Fibroblast of villous mesenchyme (primary cell): ENCODE measurements at places on chromosomes 1 and 21. TPM values are rescaled to one million over a fixed set of nuclear protein-coding genes. Genes with fewer than 3 reads are reported as not detected.

Gene PIGP
- 4.5 and 11.2 TPM in 2 replicates for total RNA-seq

Gene KCNA3
- total RNA-seq, result under 0.01 and 0.64 TPM in 2 replicates

Gene COL6A2
- total RNA-seq, result 487 and 812 TPM in 2 replicates

Gene TMEM53
- 6.4 and 7.3 TPM in 2 replicates for total RNA-seq

Gene ADAMTS5
- total RNA-seq, result 12.6 and 28.5 TPM in 2 replicates

Gene CYP4X1
- total RNA-seq, result not detected in 2 replicates

Gene MASP2
- total RNA-seq, result not detected in 2 replicates

Gene IQCC
- total RNA-seq, result 0.86 and 2.3 TPM in 2 replicates

Gene RGS18
- total RNA-seq, result not detected in 2 replicates

Gene LRRC38
- not detected in 2 replicates for total RNA-seq

Gene TYW3
- total RNA-seq, result 12.6 and 20.7 TPM in 2 replicates

DNA sequence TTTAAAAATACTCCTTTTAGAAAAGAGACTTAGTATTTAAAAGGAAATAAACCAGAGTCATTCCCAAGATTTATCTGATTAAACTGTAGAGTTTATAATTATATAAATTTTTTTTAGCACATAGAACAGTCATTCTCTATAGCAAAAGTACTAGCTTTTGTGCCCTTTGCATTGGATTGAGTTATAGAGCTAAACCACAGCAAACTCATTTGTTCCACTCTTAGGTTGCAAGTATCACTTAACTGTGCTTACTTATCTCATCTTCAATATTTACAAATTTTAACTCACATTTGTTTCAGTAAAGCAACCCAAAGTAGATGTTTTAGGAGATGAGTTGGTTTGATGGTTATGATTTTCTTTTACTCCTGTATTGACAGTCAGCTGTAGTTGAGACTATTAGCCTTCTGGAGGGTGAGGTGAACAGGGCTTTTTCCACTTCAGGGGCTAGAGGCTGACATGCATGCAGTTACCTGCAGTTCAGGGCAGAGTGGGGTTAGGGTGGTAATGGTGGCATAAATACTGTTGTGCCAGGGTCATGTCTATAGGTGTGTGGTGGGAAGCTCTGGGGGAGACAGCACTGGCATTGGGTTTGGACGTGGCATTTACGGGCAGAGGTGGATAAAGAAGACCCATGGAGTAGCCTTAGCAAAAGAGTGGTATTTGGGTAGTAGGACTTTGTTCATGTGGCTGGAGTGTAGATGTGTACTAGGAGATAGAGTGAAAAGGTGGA lies 42.1 kb downstream of the DYRK1A start:
- DNase-seq, result no peak

DNA sequence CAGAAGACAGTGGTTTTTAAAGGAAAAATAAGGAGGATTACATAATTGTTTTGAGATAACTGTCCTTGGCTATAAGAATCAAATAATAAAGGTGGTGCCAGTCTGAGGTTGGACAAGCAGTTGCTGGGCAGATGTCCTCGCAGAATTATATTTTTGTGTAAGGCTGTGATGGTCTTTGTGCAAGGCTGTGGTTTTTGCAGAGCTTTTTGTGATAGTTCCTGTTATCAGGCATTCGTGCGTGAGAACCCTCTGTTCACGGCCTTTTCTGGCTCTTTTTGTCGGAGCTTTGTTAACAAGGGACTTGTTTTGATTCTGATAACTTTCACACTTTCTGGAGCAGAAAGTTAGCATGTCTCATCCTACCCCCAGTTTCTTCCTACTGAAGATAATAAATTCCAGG lies 33.4 kb downstream of the SH3BP5L start:
- no peak for DNase-seq

- peak; percentile 60 for DNase-seq
Measured at GRCh38 chr21:32861866-32862265, 90.3 kb upstream of the PAXBP1 start.

- DNase-seq, result peak; percentile 89
Measured at GRCh38 chr1:14742181-14742980, 143.9 kb downstream of the KAZN start.

GRCh38 chr1:77424236-77424635 lies 142.4 kb downstream of the AK5 start:
- DNase-seq, result no peak

- no peak for DNase-seq
Measured at GRCh38 chr1:223077247-223077833, 65.7 kb downstream of the TLR5 start.

DNA sequence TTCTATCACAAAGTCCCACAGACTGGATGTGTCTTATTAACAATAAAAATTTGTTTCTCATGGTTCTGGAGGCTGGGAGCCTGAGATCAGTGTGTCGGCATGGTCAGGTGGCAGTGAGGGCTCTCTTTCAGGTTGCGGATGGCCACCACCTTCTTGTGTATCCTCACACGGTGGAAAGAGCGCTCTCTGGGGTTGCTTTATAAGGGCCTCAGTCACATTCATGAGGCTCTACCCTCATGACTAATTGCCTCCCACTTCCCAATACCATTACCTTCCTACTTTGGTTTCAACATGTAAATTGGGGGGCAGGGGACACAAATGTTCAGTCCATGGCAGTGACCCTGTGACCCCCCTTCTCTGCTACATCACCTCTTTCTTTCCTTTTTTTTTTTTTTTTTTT lies 20.7 kb upstream of the MX1 start:
- DNase-seq, result no peak

DNA sequence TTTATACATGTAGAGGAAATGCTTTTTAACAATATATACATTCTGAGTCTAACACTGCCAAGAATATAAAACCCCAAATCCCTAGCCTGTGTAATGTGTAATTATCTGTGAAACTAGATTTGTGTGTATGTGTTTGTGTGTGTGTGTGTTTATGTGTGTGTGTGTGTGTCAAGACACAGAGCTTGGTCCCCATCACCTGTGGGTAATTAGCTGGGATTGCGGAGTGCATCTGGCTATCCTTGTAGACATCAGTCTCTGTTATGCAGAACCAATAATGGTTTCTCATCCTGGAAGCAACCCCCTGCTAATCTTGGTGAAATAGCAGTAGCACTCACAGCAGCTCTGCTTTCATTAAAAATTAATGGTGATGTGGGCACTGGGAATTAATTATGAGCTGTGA lies 26.3 kb upstream of the ST6GALNAC3 start:
- DNase-seq, result no peak

- DNase-seq, result no peak
Measured at GRCh38 chr1:8992936-8993687, 33.1 kb downstream of the SLC2A7 start.

- no peak for DNase-seq
Measured at GRCh38 chr1:167229719-167230385, 9.2 kb downstream of the POU2F1 start.

GRCh38 chr21:17976691-17977090 lies 157.5 kb upstream of the C21orf91 start:
- no peak for DNase-seq

GRCh38 chr21:18477043-18477442 lies 73.5 kb upstream of the TMPRSS15 start:
- no peak for DNase-seq

GRCh38 chr21:32674038-32674437 lies 53.8 kb downstream of the SYNJ1 start:
- DNase-seq, result no peak

- DNase-seq, result no peak
Measured at GRCh38 chr1:3310718-3311400, 143.6 kb upstream of the ARHGEF16 start.

DNA sequence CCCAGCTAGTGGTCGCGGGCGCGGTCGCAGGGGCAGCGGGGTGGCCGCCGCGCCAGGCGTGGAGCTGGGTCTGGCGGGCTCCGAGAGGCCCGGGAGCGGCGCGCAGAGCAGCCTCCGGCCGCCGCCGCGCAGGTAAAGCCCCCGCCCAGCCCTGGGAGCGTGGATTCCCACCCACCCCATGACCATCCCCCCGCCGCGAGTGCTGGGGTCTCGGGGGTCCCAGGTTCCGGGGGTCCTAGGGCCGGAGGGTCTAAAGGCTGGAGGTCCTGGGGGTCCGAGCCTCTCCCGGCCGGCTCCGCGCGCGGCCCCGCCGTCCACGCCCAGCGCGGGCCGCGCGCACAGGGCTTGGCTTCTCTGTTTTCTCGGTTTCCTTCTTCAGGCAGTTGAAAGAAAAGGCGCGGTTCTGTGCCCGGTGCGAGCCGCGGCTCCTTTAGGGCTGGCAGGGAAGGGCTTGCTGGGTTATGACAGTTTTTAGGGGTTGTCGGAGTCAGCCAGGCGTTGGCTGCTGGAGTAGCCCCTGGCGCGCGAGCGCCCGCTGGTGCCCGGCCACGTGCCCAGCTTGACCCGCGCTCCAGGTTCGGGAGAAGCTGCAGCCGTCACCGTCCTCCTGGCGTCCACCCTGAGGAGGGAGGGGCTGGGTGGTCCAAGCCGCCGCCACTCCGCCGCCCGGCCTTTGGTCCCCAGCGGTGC lies 359 bp downstream of the LRRC3 start:
- peak; percentile 16 for DNase-seq

DNA sequence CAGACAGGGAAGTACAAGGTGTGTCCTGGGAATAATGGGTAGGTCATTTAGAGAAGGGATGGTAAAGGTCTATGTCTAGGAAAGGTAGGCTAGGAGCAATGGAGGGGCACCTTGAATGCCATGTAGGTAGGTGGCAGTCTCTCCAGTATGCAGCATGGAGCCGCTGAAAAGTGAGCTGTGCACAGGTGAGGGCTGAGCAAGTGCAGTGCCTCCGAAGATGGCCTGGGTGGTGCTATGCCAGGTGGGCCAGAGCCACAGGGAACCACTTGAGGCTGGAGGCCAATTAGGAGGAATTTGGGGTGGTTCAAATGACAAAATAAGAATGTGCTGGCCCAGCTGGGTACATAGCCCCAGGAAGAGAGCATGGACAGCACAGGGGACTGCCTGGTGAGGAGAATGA lies 25.0 kb downstream of the RNU5D-1 start:
- DNase-seq, result no peak

DNA sequence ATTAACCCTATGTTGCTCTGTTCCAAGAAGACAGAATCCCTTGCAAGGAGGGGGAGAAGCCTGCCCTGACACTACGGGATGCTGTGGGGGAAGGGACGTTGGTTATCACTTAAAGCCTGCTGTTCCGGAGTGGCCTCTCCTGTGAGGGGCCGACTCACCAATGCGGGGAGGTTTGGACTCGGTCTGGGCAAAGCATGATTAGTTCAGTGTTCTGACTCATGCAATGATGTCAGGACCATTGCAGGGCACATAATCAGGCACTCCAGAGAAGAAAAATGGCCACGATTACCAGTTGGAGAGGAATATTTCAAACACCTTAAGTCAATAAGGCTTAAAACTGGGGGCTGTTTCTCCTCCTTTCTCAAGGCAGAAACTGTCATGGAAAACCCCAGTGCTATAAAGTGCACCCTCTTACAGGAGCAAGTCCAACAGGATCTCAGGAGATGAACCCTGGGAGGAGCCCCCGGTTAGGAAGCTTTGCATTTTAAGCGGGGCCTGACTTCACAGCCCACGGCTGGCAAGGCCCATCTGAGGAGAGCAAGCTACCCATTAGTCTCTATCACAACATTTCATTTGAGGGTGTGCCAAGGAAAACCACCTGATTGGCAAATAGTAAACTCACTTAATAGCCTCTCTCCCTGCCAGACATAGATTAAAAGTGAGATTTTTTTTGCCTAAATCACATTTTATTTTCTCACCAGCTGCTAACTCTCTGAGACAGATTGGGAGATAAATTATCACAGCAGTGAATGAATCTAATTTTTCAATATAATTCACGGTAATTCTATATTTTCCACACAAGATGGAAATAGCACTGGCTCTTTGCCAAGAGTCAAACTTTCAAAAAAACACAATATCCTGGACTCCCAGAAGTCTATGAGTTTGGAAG lies 202.5 kb downstream of the C1orf94 start:
- no peak for DNase-seq

GRCh38 chr1:8987881-8988617 lies 38.2 kb downstream of the SLC2A7 start:
- DNase-seq, result peak; percentile 48

- DNase-seq, result no peak
Measured at GRCh38 chr1:208040821-208041297, 129.9 kb upstream of the CD34 start.

GRCh38 chr1:36653850-36654249 lies 171.1 kb upstream of the CSF3R start:
- no peak for DNase-seq

DNA sequence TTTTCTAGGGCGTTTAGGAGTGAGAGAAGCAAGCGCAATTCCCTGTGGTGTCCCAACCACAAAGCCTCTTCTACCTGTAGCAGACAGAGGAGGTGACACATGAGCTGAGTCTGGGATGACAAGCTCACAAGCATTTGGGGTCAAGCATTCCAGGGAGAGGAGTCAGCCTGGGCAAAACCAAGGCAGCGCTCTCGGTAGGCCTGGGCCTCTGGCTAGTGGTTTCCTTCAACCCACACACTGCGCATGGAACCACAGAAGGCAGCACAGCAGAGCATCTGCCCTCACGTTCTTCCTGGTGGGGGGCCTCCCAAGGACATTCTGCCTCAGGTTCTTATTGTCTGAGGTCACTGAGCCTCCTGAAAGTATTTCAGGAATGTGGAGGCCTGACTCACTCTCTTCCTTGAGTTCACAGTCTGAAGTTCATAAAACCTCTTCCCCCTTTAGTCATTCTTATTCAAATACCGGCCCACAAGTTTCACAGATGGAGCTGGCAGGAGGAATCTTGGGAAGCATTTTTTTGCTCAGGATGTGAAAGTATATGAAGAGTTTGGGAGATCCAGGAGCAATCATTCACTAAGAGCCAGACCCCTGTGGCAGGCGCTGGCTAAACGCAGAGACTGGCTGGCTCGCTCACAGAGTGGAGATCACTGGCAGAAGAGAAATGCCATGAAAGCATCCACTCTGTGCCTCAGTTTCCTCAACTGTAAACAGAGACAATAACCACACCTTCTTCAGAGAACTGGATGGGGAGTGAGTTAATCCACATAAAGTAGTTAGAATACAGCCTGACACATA lies 26.8 kb downstream of the CCN1 start:
- peak; percentile 91 for DNase-seq
